Fibroblast of the aortic adventitia (primary cell): ENCODE measurements at places on chromosomes 13 and 19.

GRCh38 chr19:30419568-30420180, 47.5 kb downstream of the ZNF536 start:
- no peak for DNase-seq

DNA sequence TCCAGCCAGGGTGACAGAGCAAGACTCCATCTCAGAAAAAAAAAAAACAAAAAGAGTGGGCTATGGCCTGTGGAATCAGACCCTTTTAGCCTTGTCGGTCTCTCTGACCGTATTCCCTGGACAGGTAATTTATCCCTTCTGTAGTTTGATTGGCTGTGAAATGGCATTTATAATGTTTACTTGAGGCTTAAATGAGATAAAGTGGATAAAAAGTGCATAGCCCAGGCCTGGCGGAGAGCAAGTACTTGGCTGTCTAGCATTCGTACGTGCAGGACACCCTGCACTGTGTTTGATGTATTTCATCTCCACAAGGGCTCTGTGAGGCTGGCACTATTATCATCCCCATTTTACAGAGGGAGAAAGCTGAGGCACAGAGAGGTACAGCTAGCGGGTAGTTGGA, 7.0 kb downstream of the NTN5 start:
- DNase-seq, result no peak

GRCh38 chr19:42111384-42111783, 20.9 kb downstream of the POU2F2 start:
- peak; percentile 90 for DNase-seq

DNA sequence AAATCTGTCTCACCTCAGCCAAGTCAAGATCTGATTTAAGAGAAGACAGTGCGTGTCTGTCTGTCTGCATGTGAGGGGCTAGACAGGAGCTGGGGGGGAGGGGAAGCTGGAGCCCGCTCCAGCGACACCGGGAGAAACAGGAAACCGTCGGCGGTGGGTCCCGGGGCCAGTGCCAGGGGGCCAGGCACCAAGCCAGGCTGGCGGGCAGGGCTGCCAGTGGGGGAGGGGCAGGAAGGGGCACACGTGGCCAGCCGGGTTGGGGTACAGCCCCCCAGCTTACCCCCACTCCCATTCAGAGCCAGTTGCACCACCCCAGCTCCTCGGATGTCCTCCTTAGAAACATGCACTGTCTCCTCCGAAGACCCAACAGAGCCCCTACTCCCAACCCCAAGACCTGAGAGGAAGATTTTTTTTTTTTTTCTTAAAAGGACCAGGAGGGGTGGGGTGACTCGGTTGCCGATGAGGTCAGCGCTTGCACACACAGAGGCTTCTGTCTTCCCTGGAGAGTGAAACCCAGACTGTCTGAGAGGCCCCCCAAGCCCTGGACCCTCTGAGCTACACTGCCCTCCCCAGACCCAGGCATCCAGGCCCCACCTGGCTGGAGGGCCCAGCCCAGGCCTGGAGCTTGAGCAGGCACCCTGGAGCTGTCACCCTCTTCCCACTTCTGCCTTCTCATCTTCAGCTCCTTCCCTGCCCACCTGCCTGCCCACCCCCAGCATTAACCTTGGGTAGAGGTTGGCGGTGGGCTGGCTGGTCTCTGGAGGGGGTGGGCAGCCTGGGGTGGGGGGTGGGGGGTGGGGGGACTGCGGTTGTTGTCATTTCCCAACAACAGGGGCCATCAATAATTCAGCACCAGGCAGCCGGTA, 4.0 kb downstream of the ERF start:
- peak; percentile 55 for DNase-seq

- no peak for DNase-seq
Observed at GRCh38 chr13:26500618-26501320, 56.7 kb upstream of the WASF3 start.

GRCh38 chr13:39281539-39282150, 243.4 kb downstream of the NHLRC3 start:
- DNase-seq, result peak; percentile 44

DNA sequence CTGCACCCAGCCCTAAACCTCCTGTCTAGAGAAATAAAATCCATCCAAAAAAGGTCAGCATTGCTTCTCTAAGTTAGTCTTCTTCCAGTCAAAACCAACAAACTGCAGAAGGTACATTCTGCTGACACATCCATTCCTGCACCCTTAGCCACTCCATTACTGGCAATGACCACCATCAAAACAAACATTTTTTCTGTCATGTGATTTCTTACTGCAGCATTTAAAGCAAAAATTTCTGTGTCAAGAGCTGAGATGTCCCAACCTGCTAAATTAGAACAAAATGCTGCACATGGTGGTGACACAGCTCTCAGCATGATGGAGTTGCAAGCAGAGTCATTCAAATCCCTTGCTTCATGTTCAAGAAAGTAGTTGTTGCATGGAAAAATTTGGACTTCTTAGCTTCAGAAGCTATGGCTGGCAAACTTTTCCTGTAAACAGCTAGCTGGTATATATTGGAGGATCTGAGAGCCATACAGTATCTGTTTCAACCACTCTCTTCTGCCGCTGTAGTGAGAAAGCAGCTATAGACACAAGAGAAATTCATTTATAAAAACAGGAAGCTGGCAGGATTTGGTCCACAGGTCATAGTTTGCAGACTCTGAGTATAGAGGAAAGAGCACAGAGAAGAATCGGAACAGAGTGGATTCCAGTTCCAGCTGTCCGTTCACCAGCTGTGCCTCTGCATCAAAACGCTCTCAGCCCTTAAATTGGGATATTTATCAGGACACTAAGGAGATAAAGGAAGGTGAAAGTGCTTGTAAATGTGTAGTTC, 17.4 kb downstream of the RUBCNL start:
- peak; percentile 89 for DNase-seq

- DNase-seq, result no peak
Observed at GRCh38 chr19:1532003-1532402, 8.1 kb downstream of the PLK5 start.

- DNase-seq, result no peak
Observed at GRCh38 chr13:110318920-110319319, 11.8 kb downstream of the COL4A2 start.

DNA sequence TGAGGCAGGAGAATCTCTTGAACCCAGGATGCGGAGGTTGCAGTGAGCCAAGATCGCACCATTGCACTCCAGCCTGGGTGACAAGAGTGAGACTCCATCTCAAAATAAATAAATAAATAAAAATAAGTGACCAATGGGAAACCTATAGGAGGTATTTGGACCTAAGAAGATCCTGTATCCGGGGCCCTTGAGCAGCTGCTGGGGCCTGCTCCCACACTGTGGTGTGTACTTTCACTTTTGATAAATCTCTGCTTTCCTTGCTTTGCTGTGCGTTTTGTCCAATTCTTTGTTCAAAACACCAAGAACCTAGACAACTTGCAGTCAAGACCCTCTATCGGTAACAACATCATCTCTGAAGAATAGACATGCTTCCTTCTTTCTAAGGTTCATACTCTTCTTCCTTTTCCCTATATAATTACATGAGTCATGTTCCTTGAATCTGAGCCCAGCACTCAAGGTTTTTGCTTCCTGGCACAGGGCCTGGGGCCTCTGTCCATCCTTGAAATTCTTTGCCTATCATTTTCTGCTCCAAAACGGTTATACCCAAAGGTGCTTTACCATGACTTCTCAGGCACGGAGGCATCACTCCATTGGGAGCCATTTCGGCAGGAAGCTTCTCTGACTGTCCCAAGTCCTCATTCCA, 14.2 kb upstream of the PNMA8C start:
- peak; percentile 84 for DNase-seq

GRCh38 chr13:73708393-73708985, 425.7 kb downstream of the KLF12 start:
- DNase-seq, result peak; percentile 82

GRCh38 chr19:5635427-5635826, 12.5 kb downstream of the SAFB start:
- DNase-seq, result no peak

DNA sequence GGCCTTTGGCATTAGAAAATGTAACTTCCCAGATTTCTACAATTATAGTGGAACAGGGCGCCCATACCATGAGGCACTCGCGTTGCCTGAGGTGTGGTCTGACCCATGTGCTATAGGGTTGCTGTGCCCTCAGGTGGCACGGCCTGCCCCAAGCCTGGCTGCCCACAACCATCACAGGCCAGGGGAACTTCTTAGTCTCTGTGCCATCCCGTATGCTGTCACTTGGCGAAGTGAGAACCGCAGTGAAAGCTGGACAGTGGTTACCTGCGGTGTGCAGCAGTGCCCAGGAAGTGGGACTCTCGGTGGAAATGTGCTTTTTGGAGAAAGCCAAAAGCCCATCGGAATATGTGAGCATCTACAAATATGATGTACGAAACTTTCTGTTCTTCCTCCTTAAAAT, 88.2 kb upstream of the GPR183 start:
- DNase-seq, result no peak

DNA sequence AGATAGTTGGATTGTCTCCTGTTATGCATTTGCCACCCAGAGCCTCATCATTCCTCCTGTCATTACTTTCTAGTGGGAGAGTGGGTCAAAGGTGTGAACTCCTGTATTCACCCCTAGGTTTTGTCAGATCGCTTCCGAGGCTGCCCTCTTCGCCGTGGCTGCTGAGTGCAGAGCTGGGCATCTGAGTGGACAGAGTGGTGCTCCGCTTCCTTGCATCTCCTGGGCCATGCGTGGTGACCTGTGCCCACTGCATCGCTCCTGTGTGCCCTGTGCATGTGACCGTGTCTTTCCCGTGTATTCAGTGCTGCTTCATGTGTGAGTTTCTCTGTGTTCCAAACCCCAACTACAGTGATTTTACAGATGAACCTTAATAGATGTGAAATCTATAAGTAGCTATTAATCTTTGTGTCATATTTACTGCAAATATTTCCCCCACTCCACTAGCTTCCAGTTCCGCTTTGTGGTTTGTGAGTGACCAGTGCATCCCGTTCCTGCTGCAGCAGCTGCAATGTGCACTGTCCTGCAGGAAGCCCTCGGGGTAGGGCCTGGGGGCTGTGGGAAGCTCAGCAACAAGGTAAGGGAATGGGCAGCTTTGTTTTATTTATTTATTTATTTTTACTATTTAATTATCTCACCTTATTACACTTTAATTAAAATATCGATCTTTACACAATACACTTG, 53.1 kb downstream of the C13orf46 start:
- no peak for DNase-seq

GRCh38 chr13:84211048-84211447, 328.8 kb upstream of the SLITRK1 start:
- no peak for DNase-seq

- no peak for DNase-seq
Observed at GRCh38 chr13:80339563-80339911, 1.4 kb downstream of the SPRY2 start.

- no peak for DNase-seq
Observed at GRCh38 chr13:58704953-58705352, 1073.4 kb downstream of the PCDH17 start.

DNA sequence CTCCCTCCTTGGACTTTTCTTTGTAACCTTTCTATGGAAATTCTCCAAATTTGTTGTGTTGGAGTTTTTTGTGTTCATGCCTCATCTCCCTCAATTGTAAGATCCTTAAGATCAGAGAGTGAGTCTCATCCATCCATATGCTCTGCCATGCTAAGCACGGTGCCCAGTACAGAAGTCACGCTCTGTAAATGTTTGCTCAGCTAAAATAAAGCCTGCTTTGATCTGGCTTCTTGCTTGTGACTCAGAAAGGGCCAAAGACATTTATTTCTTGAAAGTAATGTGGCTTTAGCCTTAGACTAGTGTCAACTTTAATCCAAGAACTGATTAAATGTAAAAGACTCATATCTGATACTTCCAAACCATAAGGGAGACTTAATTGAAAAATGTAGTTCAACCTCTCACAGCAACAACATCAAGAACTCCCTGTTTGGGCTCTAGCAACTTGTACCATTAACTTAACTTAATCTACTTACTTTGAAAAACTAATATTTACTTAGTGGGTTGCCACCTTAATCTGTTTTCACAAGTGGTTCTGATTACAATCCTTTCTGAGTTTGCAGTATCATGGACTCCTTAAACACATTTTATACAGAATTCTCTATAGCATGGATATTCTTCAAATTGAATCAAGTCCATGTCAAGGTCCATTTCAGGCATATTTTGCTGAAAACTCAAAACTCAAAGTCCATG, 100.2 kb downstream of the KL start:
- no peak for DNase-seq

DNA sequence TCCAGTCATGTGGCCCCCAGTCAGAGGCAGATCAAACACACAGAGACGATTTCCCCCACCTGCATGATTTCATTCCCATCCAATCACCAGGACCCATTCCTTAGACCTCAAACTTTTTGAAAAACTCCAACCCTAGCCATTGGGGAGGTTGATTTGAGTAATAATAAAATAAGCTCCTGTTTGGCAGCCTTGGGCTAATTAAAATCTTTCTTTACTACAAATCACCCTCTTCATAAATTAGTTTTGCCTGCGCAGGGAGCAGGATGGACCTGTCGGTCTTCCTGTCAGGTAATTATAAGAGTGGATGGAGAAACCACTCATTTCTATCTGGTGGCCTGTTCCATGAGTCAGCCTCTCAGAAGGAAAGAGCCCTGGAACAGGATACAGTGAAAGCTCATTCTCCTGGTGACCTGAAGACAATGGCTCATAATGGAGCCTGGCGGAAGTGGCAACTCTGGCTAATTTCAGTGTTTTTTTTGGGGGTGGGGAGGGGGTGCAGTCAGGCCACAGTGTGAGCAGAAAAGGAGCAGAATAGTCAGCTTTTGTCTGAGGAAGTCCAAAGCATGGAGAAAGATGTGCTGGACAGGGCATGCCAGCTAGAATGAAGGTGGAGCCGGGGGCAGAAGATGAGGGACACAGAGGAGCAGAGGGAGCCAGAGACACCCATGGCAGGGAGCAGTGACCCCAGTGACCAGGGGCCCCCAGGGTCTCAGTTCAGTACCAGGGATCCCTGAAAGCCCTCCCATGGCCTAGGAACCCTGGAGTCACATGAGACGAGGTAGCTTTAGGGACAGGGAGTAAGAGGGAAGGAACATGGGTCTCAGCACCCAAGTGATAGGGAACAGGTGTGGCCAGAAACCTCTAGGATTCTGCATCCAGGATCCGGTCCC, 31.8 kb upstream of the PSG9 start:
- no peak for DNase-seq

DNA sequence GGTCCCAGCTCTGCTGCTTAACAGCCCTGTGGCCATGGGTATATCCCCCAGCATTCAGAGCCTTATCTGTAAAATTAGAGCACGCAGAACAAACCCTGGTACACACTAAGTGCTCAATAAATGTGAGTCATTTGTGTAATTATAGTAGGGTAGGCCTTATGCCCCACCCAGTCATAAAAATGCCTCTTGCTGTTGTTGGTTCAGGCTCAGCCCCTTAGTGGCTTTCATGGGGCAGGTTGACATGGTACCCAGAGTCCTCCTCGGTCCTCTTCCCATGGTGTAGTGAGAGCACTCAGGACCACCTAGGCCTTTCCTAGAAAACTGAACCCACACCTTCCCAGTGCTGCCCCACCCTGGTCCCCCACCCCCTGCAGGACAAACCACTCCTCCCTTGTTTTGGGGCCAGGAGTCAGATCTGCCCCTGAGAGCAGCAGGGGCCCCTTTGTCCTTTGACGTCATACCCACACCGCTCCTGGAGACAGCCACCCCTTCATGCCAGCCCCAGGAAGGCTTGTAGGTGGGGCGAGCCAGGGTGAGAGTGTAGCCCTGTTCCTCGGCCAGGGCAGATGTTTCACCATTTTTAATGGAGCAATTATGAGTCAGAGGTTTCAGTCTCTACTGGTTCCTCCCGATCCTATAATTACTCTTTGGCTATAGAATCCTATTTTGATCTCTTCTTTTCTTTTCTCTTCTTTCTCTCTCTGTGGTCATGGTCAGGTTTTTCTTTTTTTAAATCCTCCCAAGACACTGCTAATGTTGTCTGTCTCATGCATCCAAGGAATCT, 36.8 kb downstream of the ACTN4 start:
- DNase-seq, result peak; percentile 95
